Activated effector memory CD4-positive, alpha-beta T cell treated with Interleukin-2 at 50 U/mL for 16 hours (primary cell): ENCODE measurements at places on chromosomes 4 and X.
A peak's percentile ranks its signal among the peaks of the same experiment; 100 is the strongest.

DNA sequence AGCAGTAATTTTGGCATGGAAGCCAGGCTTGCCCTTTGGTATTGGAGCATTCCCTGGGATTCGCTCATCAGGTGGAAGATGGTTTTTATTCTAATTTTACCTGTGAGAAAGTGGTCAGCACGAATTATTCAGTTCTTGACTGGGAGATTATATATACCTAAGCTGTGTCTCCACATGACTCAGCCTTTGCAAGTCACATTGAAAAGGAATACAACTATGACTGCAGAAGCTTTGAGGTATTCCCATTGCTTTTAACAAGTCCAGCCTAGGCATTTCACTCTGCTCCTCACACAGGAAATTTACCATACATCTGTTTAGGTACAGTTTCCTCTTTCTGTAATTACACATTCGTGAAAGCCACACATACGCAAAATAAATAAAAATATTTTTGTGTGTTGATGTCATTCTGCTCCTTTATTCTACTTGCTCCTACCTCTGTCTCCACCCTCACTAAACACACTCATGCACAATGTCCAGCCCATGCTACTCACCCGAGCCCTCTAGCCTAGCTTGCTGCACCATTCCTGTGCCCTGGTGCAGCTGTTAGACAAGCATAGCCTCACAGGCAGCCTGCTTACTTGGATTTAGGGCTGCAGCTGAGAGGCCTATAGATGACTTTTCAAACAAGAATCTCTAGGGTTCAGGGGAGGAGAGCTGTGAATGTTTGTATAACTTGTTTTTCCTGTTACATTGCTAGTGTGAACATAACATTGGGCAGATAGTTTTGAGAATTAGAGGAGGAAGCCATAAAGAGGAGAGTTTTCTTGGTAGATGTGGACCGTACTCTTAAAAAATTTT, 504.4 kb upstream of the FAT1 start:
- no peak for DNase-seq

DNA sequence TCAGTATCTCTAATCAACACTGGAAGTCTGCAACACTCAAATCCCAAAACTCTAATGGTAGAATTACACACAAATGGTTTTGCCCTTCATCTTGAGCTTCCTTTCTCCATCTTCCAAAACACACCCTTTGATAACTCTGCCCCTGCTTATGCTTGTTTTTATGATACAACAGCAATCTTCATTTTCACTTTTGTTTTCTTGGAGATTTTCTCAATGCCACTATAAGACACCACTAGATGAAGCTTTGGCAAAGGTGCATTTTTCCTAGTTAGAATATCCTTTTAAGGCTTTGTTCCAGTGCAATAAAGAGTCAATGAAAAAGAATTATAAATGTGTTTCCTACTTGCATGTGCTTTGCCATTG, 472.4 kb upstream of the NWD2 start:
- DNase-seq = no peak

GRCh38 chr4:185246453-185246852, 37.1 kb downstream of the SNX25 start:
- DNase-seq = no peak

- DNase-seq = no peak
Observed at GRCh38 chr4:89482251-89482650, 174.7 kb upstream of the GPRIN3 start.

GRCh38 chr4:46992338-46992737, 1.0 kb downstream of the GABRA4 start:
- no peak for DNase-seq

DNA sequence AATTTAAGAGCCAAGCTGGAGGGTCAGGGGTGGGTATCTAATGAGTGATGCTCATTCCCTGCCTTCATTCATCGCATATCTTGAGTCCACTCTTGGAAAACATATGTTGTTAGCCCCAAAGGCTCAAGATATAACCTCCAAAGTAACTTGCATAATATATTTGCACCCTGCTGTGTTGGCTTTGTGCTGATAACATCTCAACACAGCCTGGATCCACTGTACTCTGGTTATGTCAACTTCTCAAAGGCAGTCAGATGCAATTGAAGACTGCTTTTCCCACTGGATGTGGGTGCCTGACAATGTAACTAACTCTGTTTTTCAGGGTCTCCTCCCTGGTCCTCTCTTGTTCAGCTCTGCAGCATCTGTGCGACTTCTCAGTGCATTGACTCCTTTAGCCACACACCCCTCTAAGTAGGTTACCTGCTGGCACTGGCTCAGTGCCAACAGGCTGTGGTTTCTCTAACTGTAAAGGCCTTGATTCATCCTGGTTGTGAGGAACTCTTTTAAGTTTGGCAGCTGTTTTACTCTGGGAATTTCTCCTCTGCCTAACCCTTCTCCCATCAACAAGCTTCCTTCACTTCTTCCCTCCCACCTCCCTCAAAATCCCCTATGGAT, 28.1 kb downstream of the SLC16A2 start:
- DNase-seq = peak; percentile 18

DNA sequence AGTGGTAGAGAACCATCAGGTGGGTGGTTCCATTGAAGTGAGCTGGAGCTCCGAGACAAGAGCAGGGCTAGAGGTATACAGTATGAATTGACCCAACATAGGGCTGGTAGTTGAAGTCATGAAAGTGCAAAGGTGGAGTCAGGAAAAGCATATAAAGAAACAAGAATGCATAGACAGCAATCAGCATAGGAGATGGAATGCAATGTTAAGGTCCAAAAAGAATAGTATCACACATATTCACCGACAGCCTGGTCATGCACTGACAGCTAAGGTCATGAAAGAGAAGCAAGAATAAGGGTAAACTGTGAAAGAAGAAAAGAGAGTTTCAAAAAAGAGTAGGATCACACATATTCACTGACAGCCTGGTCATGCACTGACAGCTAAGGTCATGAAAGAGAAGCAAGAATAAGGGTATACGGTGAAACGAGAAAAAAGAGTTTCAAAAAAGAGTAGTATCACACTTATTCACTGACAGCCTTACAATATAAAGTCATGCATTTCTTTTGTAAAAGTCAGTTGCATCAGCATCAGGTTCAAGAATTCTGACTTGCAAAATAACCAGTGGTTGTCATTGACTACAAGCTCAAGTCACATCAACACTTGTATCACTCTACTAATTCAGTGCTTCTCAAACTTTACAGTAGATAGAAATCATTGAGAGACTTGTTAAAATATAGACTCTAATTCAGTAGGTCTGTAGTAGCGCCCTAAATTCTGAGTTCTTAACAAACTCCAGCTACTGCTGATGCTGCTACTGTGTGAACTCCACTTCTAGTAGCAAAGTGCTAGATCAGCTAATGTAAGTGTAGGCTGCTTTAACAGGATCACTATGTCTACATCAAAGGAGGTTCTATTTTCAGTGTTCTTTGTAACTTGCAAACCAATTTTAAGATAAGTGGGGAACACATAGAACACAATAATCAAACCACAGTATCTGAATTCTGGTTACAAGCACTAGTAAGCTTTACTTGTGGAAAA, 221.9 kb downstream of the PDGFC start:
- no peak for DNase-seq

GRCh38 chr4:166981847-166982246, 252.4 kb downstream of the SPOCK3 start:
- DNase-seq = no peak

GRCh38 chr4:58871509-58871908, 1761.3 kb upstream of the IGFBP7 start:
- no peak for DNase-seq
